ENCODE measurements at places on chromosomes 7 and 10. TPM values are rescaled to one million over a fixed set of nuclear protein-coding genes. Genes with fewer than 3 reads are reported as not detected.

The GNAI1 gene
- not detected for total RNA-seq

The CNNM1 gene
- total RNA-seq, result not detected

The BTBD16 gene
- total RNA-seq, result not detected

The MARVELD1 gene
- not detected for total RNA-seq

The NKX1-2 gene
- not detected for total RNA-seq

The CTAGE15 gene
- not detected for total RNA-seq

The ECHDC3 gene
- not detected for total RNA-seq

The PRSS37 gene
- not detected for total RNA-seq

The SKAP2 gene
- total RNA-seq, result 24.4 TPM

- H3K4me3 ChIP-seq, result no peak overlapping the region
- no peak overlapping the region for H3K27ac ChIP-seq
- no peak for DNase-seq
Observed at GRCh38 chr7:156487811-156488533, 152.6 kb upstream of the RNF32 start.

DNA sequence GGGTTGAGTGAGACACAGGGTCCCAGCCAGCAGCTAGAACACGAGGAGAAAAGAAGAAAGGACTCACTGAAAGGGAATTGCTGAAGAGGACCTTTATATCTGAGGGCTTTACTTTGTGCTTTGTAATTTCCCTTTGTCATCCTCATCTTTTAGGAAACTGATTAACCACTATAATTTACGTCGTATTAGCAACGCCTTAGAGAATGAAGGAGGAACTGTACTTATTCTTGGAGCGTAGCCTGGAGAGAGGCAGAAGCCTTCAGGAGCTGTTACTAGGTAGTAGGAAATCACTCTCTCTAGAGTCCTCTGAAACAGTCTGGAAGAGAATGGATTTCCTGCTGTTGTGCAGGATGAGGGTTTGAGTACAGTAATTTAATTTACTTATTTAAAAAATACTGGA lies 101.0 kb upstream of the STEAP1B start:
- no peak for DNase-seq
- no peak overlapping the region for H3K27ac ChIP-seq
- H3K36me3 ChIP-seq, result no peaks in the 10 kb centered on the region
- peaks cover 8% of the 10 kb centered on the region for H3K4me1 ChIP-seq
- no peak overlapping the region for H3K4me3 ChIP-seq

DNA sequence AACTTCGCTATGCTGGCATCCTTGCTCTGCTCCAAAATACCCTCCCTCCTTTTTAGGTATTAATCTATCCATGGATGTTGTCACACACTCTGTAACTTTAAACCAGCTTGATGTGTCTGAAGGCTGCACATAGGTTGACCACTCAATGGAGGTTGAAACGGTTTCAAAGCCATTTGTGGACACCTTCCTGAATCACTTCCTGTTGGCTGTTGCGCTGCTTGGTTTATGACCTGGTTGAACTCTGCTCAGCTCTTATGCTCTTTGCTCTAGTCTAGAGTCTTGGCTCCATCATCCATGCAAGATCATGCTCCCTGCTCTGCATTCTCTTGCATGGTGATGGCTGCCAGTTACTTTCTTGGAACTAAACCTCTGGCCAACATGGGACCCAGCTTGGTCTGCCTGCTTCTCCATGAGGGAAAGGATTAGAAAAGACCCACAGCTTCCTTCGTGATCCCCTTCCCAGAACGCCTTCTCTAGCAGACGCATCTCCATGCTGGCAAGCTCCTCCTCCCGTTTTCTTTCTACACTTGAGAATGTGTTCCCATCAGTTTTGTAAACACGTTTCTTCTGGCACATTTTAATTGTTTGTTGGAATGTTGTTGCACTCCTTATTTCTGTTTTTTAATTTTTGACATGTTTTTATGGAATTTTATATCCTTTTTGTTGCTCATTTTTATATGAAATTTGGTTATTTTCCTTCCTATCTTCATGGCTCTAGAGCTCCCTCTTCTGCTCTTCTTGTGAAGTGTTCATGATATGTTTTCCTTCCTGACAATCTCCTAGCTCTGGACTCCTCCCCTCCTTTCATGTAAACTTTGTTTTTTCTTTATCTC lies 149.8 kb downstream of the XPNPEP1 start:
- H3K36me3 ChIP-seq, result no peaks in the 10 kb centered on the region
- no peak overlapping the region for H3K27ac ChIP-seq
- no peaks in the 10 kb centered on the region for H3K4me1 ChIP-seq
- H3K27me3 ChIP-seq, result no peaks in the 10 kb centered on the region
- DNase-seq, result peak; percentile 68

DNA sequence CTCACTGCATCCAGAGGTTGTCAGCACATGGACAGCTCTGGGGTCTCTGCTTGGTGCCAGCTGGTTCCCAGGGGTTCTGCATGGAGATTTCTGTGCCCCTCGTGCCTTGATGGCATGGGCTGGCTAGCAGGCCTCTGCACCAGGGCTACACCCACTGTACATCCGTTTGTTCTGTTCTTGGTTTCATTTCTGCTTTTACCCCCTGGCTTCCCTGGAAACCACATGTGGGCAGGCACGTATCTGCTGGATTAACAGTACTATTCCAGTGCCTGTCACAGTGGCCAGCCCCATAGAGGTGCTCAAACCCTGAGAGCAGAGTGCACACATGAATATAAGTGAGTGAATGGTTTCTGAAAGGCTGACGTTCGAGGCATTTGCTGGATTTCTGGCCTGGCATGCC lies 207.2 kb upstream of the GPR26 start:
- peaks cover 6% of the 10 kb centered on the region for H3K4me1 ChIP-seq
- no peaks in the 10 kb centered on the region for H3K36me3 ChIP-seq
- H3K4me3 ChIP-seq, result no peak overlapping the region
- no peak overlapping the region for H3K27ac ChIP-seq
- H3K27me3 ChIP-seq, result no peaks in the 10 kb centered on the region

DNA sequence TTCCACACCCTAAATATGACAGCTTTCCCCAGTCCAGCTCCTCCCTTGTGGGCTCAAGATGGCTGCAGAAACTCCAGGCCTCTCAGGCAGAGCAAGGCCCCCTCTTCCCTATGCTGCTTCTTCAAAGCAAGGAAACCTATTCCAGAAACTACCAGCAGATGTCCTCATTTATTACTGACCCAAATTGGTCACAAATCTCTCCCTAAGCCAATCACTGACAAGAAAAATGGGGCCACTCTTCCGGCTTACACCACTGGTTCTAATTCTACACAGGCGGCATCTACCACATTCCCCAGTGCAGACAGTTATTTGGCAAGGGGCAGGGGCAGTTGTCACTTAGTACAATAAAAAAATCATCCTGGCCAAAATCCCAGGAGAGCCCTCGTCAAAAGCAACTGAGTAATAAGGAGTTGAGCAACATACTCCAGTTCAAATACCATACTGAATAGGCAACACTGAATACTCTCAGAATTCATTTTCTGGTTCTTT lies 150.4 kb downstream of the SFMBT2 start:
- H3K4me1 ChIP-seq, result peaks cover 43% of the 10 kb centered on the region
- no peak overlapping the region for H3K4me3 ChIP-seq
- peak; percentile 91 for DNase-seq
- H3K36me3 ChIP-seq, result peaks cover 4% of the 10 kb centered on the region
- peak overlapping the region; percentile 32 for H3K27ac ChIP-seq

DNA sequence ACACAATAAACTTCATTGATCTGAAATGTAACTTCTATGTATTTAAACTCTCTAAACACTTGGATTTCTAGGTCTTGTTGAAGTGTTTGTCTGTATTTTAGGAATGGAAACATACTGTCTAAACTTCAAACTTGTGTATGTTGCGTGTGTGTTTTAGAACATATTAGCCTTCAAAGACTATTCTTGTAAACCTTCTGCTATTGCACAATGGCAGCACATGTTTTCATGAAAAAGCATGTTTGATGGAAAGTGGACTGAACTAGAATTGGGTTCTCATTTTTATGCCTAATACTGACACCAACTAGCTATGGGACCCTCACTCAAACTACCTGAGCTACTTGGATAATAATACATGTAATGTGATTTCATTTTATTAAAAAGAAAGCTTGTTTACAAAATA lies 592.6 kb downstream of the IPMK start:
- H3K27me3 ChIP-seq, result no peaks in the 10 kb centered on the region
- H3K4me1 ChIP-seq, result no peaks in the 10 kb centered on the region
- H3K36me3 ChIP-seq, result no peaks in the 10 kb centered on the region
- H3K4me3 ChIP-seq, result no peak overlapping the region
- DNase-seq, result no peak
- no peak overlapping the region for H3K27ac ChIP-seq

DNA sequence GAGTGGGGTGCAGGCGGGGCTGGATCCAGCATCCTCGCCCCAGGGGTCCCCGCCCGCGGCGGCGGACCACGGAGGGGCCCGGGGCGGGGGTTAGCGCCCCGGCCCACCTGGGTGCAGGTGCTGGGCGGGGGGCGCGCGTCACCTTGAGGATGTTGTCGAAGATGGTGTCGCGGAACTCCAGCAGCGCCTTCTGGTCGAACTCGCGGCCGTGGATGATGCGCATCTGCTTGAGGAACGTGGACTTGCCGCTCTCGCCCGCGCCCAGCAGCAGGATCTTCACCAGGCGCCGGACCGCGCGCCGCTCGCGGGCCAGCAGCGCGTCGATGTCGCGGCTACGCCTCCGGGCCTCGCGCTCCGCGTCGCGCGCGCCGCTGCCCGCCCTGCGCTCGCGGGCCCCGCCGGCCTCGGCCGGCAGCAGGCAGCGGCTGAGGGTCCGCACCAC lies 376 bp downstream of the GNA12 start:
- peak overlapping the region; percentile 51 for H3K4me3 ChIP-seq
- no peak overlapping the region for H3K27ac ChIP-seq
- no peaks in the 10 kb centered on the region for H3K36me3 ChIP-seq
- DNase-seq, result no peak
- no peaks in the 10 kb centered on the region for H3K27me3 ChIP-seq

DNA sequence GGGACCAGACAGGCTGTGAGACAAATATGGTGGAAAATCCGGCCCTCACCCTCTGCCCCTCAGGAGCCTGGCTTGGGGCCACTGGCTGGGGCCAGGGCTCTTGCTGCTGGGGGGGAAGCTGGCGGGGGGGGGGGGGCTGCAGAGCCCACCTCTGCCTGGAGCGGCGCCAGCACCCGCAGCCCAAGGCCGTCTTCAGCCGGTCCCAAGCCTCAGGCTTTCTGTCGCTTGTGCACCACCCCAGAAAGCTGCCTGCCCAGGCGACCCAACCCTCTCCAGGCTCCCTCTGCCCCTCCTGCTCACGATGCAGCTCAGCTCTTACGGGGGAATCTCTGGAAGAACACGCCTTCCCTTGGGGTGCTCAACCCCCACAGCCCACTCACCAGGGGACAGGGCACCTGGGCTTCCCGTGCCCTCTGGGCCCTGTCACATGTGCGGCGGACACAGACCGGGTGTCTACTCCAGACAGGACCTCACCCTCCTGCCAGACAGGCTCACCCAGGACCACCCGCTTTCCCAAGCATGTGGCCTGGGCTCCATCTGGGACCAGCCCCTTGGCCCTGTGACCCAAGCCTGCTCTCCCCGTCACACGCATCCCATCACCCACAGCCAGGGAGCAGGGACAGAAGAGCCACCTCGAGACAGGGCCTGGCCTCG lies 43.9 kb downstream of the DPYSL4 start:
- H3K4me3 ChIP-seq, result no peak overlapping the region
- H3K27me3 ChIP-seq, result no peaks in the 10 kb centered on the region
- H3K27ac ChIP-seq, result no peak overlapping the region
- no peaks in the 10 kb centered on the region for H3K4me1 ChIP-seq
- DNase-seq, result no peak

DNA sequence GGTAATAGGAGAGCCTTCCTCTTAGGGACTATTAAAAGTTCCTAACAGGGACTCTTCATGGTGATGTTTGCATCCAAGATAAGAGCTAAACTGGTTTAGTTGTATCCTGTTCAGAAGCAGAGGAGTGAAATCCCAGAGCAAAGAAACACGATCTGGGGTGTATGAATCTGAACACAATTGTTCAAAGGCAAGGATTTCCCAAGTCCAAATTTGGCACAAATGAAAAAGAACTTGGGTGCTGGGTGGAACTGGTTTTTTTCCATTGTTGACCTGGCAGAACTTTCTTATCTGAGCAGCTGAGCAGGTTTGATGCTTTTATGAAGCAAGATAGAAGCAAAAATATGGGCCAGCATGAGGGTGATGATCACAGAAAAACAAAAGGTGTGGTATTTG lies 6.0 kb downstream of the AGFG2 start:
- H3K36me3 ChIP-seq, result no peaks in the 10 kb centered on the region
- no peaks in the 10 kb centered on the region for H3K27me3 ChIP-seq
- DNase-seq, result no peak
- no peak overlapping the region for H3K27ac ChIP-seq
- H3K4me3 ChIP-seq, result no peak overlapping the region

GRCh38 chr7:41788556-41788955 lies 85.7 kb upstream of the INHBA start:
- no peaks in the 10 kb centered on the region for H3K4me1 ChIP-seq
- no peaks in the 10 kb centered on the region for H3K36me3 ChIP-seq
- H3K4me3 ChIP-seq, result no peak overlapping the region

- H3K27me3 ChIP-seq, result no peaks in the 10 kb centered on the region
- H3K36me3 ChIP-seq, result no peaks in the 10 kb centered on the region
- no peak for DNase-seq
- no peak overlapping the region for H3K27ac ChIP-seq
- no peaks in the 10 kb centered on the region for H3K4me1 ChIP-seq
Observed at GRCh38 chr10:121393522-121393921, 204.7 kb downstream of the FGFR2 start.

GRCh38 chr7:29809533-29810155 lies 3.3 kb downstream of the WIPF3 start:
- H3K27me3 ChIP-seq, result no peaks in the 10 kb centered on the region
- no peak overlapping the region for H3K27ac ChIP-seq
- H3K4me1 ChIP-seq, result no peaks in the 10 kb centered on the region
- no peak overlapping the region for H3K4me3 ChIP-seq
- H3K36me3 ChIP-seq, result no peaks in the 10 kb centered on the region

- H3K4me3 ChIP-seq, result no peak overlapping the region
- no peak overlapping the region for H3K27ac ChIP-seq
- no peaks in the 10 kb centered on the region for H3K27me3 ChIP-seq
- no peak for DNase-seq
- no peaks in the 10 kb centered on the region for H3K4me1 ChIP-seq
- H3K36me3 ChIP-seq, result no peaks in the 10 kb centered on the region
Observed at GRCh38 chr7:79245623-79246249, 207.7 kb downstream of the MAGI2 start.

GRCh38 chr7:22486597-22486996 lies 13.4 kb downstream of the STEAP1B start:
- DNase-seq, result no peak
- no peaks in the 10 kb centered on the region for H3K27me3 ChIP-seq
- no peak overlapping the region for H3K4me3 ChIP-seq
- peaks cover 9% of the 10 kb centered on the region for H3K4me1 ChIP-seq
- no peak overlapping the region for H3K27ac ChIP-seq

- DNase-seq, result peak; percentile 83
- H3K4me3 ChIP-seq, result peak overlapping the region; percentile 99
- H3K27ac ChIP-seq, result peak overlapping the region; percentile 69
- peaks cover 32% of the 10 kb centered on the region for H3K4me1 ChIP-seq
Observed at GRCh38 chr7:150368884-150369747, 494 bp downstream of the REPIN1 start.
